Tibial artery (tissue), 4 donors: ENCODE measurements at places on chromosomes 11 and 22.

GRCh38 chr22:49618677-49618953 is 209.1 kb downstream of the BRD1 start:
- DNase-seq: no peak

GRCh38 chr11:69061713-69062053 is 13.0 kb downstream of the TPCN2 start:
- DNase-seq: no peak

DNA sequence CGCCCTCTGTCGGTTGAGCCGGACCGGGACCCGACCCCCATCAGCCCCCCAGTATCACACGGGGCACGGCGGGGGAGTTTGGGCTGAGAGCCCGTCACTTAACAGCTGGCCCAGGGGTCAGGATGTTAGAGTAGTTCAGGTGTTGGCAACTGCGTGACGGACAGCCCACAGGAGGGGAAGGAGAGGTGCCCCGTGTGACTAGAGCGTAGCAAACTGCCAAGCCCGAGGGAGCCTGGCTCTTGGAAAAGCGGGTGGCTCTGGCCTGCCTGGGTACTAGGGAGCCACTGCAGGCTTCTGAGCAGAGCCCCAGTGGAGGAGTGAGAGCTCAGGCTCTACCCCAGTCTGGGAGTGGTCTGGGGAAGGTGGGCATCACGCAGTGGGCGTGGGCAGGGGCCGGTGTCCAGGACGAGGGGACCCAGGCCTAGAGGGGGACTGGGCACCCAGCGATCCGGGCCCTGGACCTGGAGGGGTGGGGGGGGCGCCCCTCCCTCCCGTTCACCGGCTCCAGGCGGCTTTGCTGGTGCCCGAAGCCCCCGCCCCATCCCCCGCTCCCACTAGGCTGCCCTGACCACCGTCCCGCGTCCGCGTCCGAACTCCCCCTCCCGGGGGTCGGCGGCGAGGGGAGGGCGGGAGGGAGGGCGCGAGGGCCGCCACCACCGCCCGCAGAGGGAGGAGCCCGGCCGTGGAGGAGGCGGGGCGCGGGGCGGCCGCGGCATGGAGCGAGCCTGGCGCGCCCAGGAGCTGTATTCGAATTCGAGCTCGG is 24.4 kb downstream of the SHANK3 start:
- no peak for DNase-seq

DNA sequence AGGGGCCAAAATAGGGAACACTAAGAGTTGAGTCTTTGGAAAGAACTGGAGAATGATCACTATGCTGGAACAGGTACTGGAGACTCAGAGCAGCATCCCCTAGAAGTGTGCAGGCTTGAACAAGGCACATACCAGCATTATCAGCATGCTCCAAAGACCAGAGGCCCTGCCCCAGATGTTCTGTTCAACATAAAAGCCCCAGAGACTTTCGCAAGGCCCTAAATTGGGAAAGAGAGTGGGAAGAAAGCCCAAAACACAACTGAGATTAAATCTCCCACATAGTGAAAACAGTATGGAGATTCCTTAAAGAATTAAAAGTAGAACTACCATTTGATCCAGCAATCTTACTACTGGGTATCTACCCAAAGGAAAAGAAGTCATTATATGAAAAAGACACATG is 9.4 kb downstream of the CNGA4 start:
- no peak for DNase-seq

GRCh38 chr11:12523180-12523924 is 146.0 kb downstream of the PARVA start:
- DNase-seq: no peak

GRCh38 chr11:71426413-71426812 is 21.8 kb downstream of the DHCR7 start:
- DNase-seq: no peak

DNA sequence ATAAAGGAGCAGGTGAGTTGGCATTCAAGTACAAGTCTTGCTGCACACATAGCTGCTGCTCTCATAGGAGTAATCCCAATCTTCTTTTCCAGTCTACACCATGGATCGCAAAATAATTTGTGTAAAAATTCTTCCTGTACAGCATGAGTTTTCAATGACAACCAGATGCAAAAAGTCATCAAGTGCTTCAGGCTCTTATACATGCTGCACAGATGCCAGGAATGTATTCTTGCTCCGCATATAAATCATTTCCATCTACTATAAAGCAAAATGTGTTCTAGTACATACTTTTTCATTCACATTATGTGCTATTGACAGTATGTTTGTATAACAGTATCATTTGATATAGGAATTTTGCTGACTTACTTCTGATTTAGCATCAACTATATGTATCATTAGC is 35.4 kb downstream of the NXPE2 start:
- DNase-seq: no peak

DNA sequence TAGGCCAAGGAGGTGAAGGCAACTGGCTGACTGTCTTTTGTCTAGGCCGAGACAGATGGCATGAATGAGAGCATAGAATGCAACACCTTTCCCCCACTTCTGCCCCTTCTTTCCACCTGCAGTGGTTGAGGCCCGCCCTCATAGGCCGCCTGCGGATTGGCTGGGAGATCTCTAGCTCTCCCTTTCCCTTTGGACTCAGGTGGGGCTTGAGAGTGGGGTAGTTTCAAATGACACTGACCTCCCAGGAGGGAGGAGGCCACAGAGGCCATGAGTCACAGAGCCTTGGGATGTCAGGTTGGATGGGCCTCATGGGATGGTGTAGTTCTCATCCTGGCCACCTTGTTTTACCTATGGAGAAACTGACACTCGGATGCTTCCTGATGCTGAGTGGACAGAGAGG is 9.1 kb downstream of the MICAL2 start:
- DNase-seq: no peak
